GM18507 (cell line): ENCODE measurements at places on chromosomes 1 and 21.

DNA sequence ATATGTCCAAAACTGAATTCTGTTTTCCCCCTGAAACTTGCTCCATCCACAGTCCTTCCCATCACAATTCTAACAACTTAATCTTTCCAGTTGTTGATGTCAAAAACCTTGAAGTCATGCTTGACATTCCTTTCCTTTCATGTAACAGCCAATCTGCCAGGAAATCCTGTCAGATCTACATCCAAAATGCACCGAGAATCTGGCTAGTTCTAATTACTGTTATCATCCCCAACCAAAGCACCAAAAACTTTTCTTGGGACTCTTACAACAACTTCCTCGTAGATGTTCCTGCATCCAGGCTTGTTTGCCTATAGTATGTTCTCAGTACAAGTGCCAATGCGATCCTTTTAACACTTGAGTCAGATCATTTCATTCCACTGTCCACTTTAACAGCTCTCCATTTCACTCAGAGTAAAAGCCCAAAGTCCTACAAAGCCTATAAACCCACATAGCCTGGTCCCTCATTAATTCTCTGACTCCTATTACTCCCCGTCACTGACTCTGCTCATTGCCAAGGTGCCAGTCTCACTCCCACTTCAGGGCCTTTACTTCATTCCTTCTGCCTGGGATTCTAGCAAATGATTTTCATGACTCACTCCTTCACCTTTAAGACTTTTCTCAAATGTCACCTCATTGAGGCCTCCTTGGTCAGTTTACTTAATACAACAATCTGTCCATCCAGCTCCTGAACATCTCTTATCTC lies 493.2 kb upstream of the NFIA start:
- DNase-seq, result no peak

DNA sequence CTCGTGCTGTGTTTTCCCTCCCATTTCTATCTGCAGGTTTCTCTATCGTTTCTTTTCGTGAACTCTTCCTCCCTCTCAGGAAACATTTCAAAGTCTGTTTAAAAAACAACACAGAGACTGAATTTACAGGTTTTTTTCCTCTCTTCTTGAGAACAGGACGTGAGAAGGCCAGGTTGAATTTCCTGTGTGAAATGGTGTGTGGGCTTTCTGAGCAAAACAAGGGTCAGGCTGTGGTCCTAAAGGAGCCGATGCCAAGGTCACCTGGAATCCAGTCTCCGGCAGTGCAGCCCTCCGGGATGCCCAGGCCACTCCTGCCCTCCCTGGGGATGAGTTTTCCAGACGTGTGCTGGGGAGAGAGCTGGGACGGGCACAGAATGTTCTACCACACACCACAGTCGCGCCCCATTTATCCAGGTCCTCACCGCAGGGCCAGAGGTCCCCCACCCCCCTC lies 62.7 kb upstream of the RUNX3 start:
- DNase-seq, result no peak

GRCh38 chr21:32215306-32215685 lies 63.6 kb downstream of the MIS18A start:
- no peak for DNase-seq

DNA sequence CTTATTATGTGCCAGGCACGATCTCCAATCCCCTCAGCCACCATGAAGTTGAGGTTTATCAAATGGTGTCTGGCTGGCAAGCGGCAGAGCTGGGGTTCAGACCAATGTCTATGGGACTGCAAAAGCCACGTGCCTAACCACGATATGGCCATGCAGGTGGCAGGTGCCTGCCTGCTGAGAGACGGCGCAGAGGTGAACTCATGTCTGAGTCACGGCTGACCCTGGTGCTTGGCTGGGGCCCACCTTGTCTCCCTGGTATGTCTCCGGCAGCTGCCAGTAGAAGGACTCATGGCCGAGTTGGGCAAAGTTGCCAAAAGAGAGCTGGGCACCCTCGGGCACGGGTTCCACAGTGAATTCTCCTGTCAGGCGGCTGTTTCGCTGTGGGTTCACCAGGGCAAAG lies 59.9 kb downstream of the LDLRAD2 start:
- DNase-seq, result no peak

DNA sequence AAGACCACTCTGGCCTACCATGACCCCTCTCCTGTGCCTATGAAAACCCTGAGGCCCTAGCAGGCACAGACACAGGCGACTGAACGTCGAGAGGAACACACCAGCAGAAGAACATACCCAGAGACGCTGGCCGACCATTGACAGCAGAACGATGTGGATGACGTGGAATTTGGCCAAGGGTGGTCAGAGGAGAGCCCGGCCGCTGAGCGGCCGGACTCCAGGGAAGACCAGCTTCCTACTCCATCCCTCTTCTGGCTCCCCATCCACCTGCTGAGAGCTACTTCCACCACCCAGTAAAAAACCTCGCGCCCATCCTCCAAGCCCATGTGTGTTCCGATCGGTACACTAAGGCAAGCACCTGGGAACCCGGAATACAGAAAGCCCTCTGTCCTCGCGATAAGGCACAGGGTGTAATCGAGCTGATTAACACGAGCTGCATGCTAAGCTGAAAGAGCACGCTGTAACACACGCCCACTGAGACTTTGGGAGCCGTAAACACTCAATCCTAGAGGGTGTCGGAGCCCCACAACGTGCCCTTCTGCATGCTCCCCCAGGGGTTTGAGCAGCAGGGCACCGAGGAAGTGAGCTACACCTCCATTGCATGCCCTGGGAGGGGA lies 150.3 kb downstream of the CENPF start:
- DNase-seq, result no peak

DNA sequence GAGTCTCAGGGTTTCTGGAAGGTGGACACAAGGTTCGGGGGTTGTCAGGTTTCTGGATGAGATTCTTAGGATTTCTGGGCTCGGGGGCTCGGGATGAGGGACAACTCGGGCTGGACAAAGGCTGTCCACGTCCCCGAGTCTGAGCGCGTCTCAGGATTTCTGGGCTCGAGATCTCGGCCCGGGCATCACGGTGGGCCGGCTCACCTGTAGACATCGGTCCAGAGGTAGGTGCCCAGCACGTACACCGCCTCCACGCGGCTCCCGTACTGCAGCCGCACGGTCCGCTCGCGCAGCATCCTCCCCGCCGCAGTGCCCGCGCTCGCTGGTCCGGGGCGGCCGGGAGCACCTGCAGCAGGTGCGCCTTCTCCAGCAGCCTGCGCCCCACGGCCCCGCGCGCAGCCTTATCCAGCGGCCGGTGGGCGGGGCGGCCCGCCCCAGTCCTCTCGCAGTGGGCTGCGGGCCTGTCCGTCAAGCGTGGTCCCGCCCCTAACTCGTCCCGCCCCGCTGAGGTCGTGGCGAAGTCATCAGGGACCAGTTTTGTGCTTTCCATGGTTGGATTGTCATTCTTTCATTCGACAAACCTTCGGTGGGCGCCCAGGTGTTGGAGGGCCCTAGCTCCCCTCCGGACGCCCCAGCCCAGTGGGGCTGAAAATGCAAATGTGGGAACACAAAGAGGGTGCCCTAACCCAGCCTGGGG lies at the start of gene PADI2:
TSS of gene PADI2 (minus strand) at position 376 of the 697 bp plus-strand sequence. CDS start at position 296, 80 bp downstream.
- peak; percentile 81 for DNase-seq

- DNase-seq, result no peak
These were observed 24.4 kb downstream of the VASH2 start for GRCh38 chr1:212974711-212975110.

DNA sequence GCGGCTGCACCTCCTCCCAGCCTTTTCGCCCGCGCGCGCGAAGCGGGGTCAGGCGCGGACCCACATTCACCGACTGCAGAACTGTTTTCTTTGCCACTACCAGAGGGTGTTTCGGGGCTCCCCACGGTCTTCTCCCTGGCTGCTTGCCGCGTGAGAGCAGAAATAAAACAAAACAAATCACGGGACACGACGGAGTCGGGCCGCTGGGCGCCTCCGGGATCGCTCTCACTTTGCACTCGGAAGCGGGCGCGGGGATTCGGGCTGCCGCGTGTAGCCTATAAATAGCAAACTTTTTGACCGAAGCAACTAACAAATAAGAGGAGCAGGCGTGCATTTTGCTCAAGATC lies 412.3 kb upstream of the ESRRG start:
- no peak for DNase-seq

- DNase-seq, result peak; percentile 8
These were observed 25.8 kb upstream of the GBP5 start for GRCh38 chr1:89298461-89298860.

GRCh38 chr1:218735436-218736032 lies 390.4 kb downstream of the TGFB2 start:
- no peak for DNase-seq

- no peak for DNase-seq
These were observed 314.7 kb downstream of the NEGR1 start for GRCh38 chr1:71967670-71968069.

- DNase-seq, result no peak
These were observed 139.3 kb downstream of the TIAM1 start for GRCh38 chr21:31204801-31205200.

- no peak for DNase-seq
These were observed 21.9 kb upstream of the TRIM67 start for GRCh38 chr1:231139659-231140654.

DNA sequence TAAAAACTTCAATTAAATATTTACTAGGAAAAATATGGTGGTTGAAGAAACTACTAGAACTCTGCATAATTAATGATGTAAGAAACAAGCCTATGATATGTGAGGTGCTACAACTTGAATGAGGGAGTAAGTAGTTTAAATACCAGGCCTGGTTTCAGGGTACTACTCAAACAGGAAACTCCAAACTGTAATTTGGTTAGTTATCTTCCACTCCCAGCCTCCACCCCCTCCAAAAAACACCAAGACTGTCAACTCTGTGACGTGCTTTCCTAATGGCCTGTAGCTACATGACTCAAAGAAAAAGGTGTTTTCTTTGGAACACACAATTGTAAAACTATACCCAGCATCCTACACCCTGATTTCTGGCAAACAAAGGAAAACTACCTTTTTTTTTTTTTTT lies 55.9 kb upstream of the RCC1 start:
- no peak for DNase-seq

DNA sequence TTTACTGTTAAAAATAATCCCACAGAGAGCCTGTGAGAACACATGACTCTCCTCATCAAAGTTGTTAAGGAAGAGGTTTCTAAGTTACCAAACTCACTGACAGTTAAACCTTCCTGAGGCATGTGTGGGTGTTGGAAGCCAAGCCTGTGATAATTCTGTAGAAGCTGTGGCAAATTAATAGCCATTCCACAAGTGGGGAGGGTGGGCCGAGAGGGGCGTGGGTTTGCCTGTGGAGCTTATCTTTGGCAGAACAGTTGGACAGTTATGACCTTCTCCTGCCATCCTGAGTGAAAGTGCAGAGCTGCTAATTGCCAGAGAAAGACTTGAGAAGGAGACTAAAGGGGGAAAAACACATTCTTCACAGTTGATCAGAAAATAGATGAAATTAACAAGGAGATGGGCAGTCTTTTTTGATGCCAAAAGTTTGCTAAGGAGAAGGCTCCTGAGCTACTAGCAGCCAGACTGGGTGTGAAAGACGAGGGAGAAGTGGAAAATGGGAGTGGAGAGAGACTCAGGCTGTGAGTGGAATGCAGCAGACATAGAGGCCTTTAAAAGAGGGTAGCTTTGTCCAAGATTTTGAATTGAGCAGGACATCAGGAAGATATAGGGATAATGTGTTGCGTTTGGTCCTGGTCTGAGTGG lies 1.6 kb upstream of the PLA2G2C start:
- DNase-seq, result no peak

DNA sequence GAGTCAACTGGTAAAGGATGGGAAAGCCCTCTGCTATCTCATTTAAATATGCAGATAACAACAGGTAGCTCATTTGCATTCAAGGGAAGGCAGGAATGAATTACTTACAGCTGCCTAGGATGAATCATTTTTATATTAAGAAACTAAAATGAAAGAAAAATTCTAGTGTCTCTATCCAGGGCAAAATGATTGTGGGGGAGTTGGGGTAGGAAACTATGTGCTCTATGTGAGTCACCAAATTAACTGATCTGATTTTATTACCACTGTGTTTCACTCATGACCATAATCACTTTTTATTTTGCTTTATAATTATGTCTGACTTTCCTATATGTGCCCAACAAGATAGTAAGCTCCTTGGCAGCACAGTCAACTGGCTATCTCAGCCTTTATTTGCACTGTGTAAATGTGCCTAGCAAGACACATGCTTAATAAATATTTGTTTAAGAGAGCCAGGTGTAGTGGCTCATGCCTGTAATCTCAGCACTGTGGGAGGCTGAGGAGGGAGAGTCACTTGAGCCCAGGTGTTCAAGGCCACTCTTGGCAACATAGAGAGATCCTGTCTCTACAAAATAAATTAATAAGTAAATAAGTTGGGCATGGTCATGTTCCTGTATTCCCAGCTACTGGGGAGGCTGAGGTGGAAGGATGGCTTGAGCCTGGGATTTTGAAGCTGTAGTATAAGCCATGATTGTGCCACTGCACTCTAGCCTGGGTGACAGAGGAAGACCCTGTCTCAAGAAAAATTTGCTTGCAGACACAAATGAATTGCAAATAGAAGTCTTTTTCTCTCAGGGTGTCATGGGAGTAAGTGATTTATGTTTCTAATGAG lies 84.1 kb downstream of the SPAG17 start:
- no peak for DNase-seq

DNA sequence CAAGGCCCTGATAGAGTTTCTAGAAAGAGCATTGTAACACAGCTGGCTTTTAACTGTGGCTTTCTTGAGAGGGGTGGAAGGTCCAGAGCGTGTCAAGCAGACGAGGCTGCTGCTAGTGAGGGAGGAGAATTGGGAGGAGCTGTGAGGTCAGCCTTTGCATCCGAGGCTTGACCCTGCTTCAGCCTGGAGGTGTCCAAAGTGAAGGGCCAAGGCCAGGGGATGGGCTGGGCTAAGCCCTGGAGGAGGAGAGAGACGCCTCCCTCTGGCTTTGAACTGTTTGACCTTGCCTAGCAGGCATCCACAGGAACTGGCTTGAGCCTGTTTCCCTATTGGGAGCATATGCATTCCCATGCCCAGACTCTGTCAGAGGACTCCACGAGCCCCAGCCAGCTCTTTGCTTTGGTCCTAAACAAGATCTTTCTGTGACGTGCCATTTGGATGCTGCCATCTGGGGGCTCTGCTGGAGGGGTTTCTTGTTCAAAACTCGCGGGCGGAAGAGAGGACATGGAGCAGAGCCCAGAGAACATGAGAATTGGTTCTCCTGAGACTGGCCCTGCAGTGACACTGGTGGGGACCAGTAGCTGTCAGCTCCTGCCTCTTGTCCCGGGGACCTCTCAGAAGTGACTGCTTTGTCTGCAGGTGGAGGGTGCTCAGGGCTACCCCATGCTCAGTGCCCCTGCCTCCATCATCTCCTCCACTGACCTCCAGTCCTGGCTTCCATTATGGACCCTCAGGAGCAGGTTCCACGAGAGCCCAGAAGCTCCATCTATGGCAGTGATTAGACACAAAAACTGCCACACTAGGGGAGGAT lies 5.5 kb downstream of the ACTRT2 start:
- no peak for DNase-seq

- no peak for DNase-seq
These were observed 534 bp downstream of the KCNH1 start for GRCh38 chr1:211133393-211133835.

- no peak for DNase-seq
These were observed 450.7 kb upstream of the ZP4 start for GRCh38 chr1:238341395-238341794.

GRCh38 chr1:230816018-230816417 lies 52.3 kb downstream of the C1orf198 start:
- no peak for DNase-seq

GRCh38 chr1:55726994-55727393 lies 511.8 kb upstream of the USP24 start:
- no peak for DNase-seq
